ENCODE measurements at places on chromosomes 6 and 20.

DNA sequence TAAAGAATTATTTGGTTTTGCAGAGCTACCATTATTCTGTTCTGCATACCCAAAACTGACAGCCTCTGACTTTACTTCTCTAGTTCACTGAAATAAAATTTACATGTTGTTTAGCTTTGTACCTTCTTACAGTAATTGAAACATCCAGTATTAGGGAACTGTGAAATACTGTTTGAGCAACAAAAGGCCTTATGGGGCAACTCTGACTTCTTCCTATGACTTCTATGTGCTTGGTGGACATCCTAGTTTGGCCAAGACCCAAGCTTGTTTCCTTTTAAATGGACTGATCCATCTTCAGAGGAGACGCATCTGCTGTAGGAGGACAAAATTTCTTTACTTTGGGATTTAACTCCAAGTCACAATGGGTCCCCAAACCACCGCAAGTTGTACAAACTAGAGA, 44.7 kb downstream of the NR2E1 start:
- no peak for DNase-seq

- DNase-seq: no peak
Measured at GRCh38 chr6:44828780-44829179, 441.3 kb downstream of the CDC5L start.

- DNase-seq: no peak
Measured at GRCh38 chr6:30749554-30750378, 5.4 kb upstream of the IER3 start.

GRCh38 chr6:132512342-132512637, 626 bp downstream of the STX7 start:
- DNase-seq: no peak

DNA sequence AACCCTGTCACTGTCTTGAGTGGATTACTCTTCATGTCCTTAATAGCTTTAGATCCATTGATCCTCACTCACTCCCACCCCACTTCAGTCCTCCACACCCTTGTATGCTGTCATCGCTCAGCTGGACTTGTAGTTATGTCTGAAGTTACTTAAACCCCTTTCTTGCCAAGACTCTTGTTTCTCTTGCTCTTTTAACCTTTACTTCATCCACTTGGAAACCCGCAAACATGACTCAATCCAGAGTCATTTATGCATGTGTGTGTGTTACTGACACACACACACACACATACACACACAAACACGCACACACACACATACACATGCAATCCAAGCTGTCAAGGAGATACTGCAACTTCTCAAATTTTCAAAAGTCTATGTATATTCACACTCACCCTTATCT, 341.8 kb downstream of the SYNE1 start:
- DNase-seq: no peak

GRCh38 chr20:53399083-53399482, 194.6 kb downstream of the ZNF217 start:
- no peak for DNase-seq

GRCh38 chr6:96410467-96410866, 111.1 kb upstream of the UFL1 start:
- no peak for DNase-seq

DNA sequence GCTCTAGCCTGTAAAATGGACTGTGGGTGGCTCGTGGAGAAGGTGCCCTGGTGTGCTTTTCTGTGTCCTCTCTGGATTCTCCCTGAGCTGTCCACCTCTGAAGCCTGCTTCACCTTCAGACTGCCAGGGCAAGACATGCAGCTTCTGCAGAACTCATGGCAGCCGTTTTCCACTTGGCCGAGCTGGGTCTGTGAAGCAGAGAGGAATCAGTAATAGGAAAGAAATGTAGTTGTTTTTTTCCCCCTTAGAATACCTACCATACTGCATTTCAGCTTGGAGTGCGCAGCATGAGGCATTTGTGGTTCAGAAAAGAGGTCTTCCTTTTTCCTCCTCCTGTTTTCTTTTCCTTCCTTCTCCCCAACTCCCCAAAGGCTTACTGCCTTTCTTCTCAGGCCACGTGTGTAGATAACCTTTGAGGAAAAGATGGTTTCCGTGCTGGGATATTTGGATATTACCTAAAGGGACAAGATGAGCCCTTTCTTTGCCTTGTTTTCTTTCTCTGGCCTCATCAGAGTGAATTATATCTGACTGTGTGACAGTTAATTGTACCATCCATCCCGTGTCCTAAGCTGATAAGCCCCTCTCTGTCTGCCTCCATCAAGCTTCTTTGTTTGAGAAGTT, 39.4 kb downstream of the RREB1 start:
- DNase-seq: no peak

DNA sequence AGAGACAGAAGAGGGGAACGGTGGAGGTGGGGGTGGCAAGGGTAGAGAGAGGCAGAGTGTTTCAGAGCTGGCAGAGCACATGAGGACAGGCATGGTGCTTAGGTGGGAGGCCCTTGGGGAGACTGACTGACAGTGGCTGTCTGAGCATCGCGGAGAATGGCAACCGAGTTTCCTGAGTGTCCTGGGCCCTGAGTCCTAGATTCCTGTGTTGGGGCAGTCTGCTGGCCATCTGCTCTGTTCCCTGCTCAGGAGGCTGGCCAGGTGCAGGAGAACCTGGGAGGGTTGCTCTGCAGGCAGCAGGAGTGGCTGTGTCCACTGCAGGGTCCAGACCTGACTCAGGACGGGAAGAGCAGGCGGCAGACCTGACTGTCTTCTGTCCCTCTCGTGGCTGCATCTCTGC, 248.9 kb downstream of the LRFN2 start:
- no peak for DNase-seq

- no peak for DNase-seq
Measured at GRCh38 chr6:25665455-25665854, 13.4 kb downstream of the SCGN start.

- no peak for DNase-seq
Measured at GRCh38 chr6:33024521-33024920, 15.1 kb upstream of the HLA-DOA start.

DNA sequence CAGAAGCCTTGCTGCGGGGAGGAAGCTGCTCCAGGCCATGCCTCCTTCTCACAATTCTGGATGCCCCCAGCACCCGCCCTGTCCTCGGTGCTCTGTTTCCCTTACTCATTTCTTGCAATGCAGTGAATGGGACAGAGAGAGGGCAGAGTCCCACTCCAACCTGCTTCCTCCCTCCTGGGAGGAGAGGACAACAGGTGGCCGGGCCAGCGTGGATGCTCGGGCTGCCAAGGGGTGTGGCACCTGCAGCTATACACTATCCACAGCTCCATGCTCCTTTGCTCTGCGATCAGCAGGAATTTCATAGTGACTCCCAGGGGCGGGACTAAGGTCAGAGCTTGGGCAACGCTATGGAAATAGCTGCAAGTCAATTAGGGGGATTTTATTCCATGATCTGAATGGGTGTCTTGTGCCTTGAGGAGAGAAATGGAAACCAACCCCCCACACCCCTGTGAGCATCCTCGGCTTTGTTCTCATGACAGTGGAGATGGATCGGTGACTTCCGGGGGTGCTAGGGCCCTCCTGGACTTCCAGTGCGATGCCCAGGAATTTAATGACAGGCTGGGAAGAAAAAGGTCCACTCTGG, 192.5 kb downstream of the MYLK4 start:
- DNase-seq: no peak

DNA sequence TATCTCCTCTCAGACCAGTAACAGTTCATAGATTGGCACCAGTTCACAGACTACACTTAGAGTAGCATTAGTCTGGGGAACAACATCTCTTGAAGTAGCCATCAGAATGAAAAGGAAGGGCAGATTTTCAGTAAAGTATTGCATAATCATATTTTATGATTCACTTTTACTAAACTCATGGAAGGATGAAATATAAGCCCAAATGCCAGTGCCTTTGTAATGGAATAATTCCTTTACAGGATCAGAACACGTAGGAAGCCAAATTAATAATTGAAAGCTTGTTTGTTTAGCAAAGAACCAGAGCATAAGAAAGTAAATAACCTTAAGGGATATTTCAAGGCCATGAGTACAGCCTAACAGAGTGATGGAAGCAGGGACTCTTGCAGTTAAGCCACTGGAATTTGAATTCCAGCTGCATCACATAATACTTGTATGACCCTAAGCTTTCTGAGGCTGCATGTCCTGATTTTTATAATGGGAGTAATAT, 11.4 kb upstream of the LOC128125822 start:
- DNase-seq: no peak

DNA sequence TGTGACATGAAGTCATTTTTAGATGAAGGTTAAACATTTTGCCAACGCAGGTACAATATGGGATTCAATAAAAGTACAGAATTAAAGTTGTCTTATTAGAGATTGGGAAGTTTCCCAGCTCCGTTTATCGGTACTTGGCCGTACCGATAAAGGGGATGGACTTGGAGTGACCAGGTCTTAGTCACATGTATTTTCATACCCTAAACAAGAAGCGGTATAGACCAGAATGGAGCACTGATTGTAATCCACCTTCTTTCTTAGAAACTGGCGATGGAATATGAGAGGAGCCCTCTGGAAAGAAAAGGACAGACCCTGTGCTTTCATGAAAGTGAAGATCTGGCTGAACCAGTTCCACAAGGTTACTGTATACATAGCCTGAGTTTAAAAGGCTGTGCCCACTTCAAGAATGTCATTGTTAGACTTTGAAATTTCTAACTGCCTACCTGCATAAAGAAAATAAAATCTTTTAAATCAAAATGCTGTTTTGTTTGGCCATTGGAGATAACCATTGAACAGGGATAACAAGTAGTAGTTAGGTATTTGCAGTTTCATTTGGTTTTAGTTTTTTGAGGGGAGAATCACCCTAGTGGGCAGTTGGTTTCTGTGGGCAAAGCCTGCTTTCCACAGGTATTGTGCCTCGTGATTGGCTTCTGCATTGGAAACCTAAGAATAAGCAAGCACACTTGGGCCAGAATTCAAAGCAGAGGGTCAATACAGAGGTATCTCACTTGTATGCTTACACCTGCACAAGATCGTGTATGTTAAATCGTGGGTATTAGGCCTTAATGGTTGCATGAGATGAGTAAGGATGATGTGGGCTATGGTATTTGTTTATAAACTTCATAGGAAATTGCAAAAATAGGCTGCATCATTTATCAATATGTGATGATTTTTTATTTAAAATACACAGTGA, 11.2 kb upstream of the ZNFX1 start:
- DNase-seq: no peak

- no peak for DNase-seq
Measured at GRCh38 chr20:21921251-21921650, 215.8 kb downstream of the PAX1 start.

DNA sequence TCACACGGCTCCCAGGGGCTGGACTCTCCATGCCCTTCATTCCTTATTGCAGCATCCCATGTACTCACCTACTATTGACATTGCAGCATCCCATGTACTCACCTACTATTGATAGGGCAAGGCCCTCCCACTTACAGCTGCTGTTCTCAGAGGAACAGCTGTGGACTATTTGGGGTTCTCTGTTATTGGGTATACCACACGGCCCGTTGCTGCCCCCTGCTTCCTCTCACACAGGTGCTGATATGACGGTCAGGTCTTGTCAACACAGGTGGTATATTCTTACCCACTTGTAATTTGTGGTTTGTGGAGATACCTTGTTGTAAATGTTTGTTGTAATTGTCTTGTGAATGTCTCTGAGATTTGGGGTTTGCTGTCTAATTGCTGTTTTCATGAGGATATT, 18.8 kb downstream of the ALDH5A1 start:
- DNase-seq: no peak

DNA sequence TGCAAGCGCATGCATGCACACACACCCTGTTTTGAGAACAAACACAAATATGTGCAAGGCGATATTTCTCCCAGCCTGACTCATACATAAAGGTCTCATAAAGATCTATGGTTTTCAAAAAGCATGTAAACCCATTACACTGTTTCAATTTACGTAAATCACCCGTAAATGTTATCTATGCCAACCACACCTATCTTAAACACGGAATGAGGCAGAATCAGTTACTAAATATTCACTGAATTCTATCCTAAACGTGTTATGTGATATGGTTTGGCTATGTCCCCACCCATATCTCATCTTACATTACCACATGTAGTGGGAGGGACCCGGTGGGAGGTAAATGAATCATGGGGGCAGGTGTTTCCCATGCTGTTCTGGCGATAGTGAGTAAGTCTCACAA, 621.6 kb downstream of the KIF16B start:
- no peak for DNase-seq

DNA sequence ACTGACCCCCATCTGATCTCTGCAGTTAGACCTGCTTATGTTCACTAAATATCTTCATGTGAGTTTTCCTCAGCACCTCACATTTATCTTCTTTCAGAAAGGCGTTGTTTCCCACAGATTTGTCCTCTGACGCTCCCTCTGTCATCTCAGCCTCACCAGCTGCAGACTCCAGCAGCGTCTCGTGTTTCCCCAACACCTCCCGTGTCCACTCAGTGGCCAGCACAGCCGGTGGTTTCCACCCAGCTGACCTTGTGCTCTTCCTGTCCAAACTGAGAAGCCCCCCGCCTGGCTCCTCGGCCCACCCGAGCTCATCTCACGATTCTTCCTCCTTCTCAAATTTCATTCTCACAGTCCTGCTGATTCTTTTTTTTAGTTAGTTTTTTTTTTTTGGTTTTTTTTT, 12.5 kb downstream of the ERMARD start:
- DNase-seq: no peak

- DNase-seq: no peak
Measured at GRCh38 chr20:19260412-19261090, 48.1 kb downstream of the SLC24A3 start.

DNA sequence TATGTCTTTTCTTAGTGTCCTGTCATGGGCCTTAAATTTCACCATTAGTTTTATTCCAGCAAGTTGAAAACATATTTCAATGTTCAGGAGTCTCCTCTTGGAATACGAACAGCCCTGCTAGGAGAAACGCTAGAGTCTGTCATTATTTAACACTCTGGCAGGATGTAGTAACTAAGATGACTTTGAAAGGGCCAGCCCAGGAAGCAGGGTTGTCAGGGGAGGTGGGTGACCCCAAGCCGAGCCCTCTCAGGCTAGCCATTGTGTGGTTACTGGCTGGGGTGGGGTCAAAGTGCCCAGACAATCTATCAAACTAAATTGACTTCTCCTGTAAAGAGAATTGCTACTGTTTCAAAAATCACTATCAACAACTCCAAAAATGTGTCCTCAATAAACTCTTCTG, 67.8 kb downstream of the LY86 start:
- no peak for DNase-seq

DNA sequence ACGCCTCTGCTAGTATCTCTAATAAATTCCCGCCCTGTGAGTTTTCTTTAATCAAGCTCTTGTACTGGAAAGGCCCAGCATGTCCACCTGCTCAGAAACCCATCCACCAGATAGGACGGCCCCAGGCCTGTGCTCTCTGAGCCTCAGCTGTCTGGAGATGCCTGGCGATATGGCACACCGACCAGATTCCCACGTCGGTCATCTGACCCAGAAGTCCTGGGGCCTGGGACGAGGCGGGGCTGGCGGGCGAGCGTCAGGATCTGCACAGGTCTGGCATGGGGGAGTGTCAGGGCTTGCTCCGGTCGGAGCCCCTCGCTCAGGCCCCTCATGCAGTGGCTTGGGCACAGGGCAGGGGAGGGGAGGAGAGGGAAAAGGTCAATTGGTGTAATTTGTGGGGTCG, 10.2 kb downstream of the RNASET2 start:
- DNase-seq: no peak
